Activated T-helper 1 cell treated with Interleukin-2 at 50 U/mL for 16 hours (primary cell): ENCODE measurements at places on chromosomes 2 and 18.

GRCh38 chr18:6682437-6683111, 46.9 kb upstream of the ARHGAP28 start:
- DNase-seq = no peak

- no peak for DNase-seq
Measured at GRCh38 chr2:72148837-72149555, 1.3 kb upstream of the CYP26B1 start.

GRCh38 chr2:169131587-169132512, 62.5 kb downstream of the DHRS9 start:
- no peak for DNase-seq

- no peak for DNase-seq
Measured at GRCh38 chr2:212854771-212855170, 296.6 kb downstream of the IKZF2 start.

- DNase-seq = no peak
Measured at GRCh38 chr18:23761941-23762340, 72.7 kb downstream of the LAMA3 start.

DNA sequence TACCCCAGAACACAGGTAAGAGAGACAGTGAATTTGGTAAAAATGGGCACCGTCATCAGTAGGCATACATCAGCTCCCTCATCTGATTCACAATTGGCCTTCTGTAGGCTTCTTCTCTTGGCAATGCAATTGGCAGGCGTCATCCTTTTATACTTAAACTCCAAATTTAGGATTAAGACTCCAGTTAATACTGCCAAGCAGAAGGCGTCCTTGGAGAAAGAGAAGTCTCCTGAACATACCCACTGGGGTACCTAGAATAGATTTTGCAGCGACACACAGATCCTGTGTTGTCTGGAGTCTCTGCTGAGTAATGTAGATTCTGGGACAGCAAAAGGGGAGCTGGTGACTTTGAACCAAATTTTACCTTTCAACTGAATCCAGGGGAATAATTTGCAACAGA, 592 bp upstream of the METAP1D start:
- no peak for DNase-seq

DNA sequence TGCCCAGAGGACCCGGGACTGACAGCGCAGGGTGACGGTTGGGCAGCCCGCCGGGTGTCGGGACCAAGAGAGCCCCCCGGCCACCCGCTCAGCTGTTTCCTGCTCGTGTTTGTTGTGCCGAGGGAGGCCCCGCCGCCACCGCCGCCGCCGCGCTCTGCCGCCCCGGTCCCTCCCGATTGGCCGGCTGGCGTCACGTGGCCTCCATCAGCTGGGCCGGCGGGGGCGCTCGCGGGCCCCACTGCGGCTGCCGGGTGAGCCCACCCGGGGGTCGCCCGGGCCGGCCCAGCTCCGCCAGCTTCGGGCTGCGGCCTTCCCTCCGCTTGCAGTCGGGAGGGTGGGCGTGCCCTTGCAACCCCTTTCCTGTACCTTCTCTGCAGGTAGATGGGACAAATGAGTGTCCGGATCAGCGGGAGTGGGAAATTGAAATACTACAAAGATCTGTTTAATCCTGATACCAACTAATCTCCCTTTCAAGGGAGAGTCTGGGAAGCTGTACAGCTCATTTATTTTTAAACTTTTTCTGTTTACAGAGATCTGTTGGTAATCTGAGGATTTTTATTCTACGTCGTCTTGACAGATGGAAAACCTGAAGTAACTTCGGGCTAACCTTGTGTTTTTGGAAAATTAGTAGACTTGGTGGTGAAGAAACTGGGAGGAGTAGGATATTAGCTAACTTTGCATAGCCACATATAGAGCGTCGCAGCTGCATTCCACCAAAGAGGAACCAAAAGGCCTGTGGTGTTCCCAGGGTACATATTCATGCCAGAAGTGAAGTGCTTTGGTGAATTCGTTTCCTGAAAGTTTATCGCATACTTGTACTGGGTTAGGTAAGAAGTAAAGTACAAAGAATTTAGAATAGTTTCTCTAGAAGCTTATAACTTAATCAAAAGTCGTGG, 1.2 kb downstream of the YPEL5 start:
- DNase-seq = peak; percentile 66

GRCh38 chr2:47344890-47345589, 57.9 kb upstream of the MSH2 start:
- DNase-seq = no peak

- no peak for DNase-seq
Measured at GRCh38 chr2:240640939-240641338, 15.7 kb downstream of the GPR35 start.

GRCh38 chr2:88416016-88416663, 36.4 kb downstream of the FOXI3 start:
- DNase-seq = no peak

- DNase-seq = no peak
Measured at GRCh38 chr2:70123051-70123828, 36.0 kb downstream of the PCBP1 start.
